AG08396 (cell line): ENCODE measurements at places on chromosomes 1 and 21.
A peak's percentile ranks its signal among the peaks of the same experiment; 100 is the strongest.

GRCh38 chr21:32544697-32545096 lies 40.6 kb downstream of the TCP10L start:
- DNase-seq, result no peak

GRCh38 chr1:13869172-13869797 lies 169.3 kb downstream of the PRDM2 start:
- DNase-seq, result no peak

DNA sequence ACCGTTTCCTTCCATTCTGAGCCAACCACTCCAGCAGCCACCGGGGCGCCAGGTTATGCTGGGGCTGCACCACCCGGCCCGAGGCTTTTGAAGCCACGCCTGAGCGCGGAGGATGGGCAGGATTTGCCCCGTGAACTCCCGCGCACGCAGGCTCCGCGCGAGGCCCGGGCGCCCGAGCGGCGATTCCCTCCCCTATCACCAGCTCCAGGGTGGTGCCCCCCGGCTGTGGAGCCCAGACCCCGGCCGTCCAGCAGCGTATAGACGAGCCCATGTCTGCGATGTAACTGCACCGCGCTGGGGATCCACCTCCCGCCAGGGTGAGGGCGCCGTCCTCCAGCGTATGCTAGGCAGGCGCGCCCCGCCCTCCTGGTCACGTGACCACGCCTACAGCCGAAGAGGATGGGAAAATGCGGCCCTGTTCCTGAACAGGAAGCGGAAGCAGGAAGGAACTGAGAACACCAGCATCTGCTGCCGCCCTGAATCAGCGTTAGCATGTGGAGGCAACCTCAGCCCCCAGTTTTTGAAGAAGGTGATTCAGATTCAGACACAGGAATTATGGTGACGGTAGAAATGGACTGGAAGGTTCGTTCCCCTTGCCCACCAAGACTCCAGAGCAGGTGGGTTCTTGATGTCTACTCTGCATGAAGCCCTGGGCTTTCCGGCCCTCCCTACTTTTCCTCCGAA lies 46.0 kb downstream of the VPS26C start:
- peak; percentile 92 for DNase-seq

DNA sequence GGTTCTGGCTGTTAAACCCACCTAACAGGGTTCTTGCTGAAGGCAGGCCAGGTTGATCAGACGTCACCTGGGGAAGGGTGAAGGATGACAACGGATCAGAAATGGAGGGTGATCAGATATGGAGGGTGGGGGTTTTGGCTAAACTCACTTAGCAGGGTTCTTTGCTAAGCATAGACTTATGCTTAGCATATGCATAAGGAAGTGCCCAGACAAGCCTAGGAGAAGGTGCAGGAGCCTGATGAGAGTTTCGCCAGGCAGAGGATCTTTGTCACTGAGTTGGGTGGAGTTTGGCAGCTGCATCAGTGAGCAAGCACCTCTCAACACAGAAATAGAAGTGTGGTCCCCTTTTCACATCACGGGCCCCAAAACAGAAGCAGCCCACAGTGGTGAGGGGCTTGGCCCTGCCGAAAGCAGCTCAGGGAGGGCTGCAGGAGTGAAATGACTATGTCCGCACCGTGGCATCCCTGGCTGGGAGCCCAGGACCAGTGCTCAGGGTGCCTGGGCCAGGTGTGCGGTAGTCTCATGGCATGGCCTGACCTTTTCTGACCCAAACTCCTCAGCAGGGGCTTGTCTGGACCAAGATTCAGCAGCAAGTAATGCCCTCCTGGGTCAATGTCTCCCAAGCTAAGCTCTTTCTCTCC lies 101.6 kb downstream of the AJAP1 start:
- DNase-seq, result no peak

DNA sequence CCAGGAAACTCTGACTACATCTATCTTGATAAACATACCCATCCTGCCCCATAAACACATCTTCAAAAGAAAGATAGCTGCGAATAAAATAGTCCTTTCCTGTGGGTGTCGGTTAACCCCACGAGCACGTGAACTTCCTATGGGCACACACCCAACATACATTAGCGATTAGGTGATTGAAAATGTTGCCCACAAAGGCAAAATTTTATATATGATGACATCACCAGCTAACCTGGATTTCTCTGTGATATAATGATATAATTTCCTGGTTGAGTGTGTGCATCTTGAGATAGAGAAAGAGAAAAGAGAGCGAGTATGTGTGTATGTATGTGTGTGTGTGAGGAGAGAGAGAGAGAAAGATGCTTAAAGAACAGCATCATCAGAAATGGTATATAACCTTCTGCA lies 296.1 kb downstream of the PTPRC start:
- no peak for DNase-seq

GRCh38 chr1:15081102-15081501 lies 72.4 kb upstream of the TMEM51 start:
- no peak for DNase-seq
